ENCODE measurements at places on chromosomes 13 and 19.

DNA sequence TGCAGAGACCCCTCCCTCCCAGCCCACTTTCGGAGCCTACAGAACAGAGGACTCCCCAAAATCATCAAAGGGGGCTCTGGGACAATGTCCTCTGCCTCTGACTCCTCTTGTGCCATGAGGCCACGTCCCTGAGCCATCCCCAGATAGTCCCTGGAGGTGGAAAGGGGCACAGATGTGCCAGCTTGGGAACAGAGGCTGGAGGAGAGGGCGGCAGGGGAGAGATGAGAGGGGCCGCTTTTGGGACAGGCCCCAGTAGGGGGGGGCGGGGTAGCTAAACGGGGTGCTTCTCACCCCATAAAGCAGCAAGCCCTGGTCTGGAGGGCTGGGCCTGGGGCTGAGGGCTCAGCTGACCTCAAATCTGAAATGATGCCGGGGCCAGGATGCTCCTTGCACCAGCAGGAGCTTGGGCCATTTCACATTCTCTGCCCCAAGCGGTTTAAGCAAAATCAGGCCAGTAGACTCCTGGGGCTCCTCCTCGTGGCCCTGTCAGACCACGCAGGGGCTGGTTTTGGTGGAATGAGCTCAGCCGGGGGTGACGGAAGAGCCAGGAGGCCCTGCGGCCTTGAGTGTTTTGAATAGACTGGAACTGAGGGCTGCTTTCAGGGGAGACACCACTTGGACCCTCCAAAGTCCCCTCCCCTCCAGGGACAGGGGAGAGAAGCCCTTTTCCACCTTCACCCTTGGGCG, 27.1 kb downstream of the ONECUT3 start:
- no peak for DNase-seq

GRCh38 chr19:11921852-11922495, 2.9 kb upstream of the ZNF700 start:
- DNase-seq: no peak

DNA sequence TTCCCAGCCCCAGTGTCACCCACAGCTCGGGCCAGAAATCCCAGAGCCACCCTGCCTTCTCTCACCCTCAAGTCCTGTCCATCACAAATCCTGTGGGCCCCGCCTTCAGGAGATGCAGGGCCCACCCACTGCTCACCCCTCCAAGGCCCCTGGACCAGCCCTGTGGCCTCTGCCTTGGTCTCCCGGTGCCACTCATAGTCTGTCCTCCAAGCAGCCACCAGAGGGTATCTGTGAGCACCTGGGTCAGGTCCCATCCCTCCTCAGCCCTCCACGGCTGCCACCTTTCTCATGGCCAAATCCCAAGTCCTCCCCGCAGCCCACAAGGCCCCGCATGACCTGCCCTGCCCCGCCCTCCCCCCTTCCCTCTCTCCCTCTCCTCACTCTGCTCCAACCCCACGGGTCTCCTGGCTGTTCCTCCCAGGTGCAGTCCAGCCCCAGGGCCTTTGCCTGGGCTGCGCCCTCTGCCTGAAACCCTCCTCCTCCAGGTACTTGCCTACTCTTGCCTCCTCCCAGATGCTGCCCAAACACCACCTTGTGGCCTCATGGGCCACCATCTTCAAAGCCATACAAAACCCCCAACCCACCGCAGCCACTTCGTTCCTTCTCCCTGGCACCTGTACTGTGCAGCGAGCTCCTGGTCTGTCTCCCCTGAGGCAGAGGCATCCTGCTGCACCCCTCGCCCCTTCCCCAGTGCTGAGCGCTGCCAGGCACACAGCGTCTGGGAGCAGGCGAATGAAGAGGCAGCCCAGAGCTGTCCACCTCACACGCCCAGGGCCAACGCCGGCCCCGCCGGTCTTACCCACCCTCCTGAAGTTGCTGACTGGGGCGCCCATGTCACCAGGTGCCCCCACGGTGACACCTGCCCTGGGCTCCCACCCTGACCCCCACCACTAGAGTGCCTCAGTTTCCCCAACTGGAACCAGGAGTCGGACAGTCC, 13.2 kb upstream of the UQCR11 start:
- DNase-seq: peak; percentile 47

- DNase-seq: no peak
Measured at GRCh38 chr13:88676016-88676415, 1004.8 kb downstream of the SLITRK5 start.

DNA sequence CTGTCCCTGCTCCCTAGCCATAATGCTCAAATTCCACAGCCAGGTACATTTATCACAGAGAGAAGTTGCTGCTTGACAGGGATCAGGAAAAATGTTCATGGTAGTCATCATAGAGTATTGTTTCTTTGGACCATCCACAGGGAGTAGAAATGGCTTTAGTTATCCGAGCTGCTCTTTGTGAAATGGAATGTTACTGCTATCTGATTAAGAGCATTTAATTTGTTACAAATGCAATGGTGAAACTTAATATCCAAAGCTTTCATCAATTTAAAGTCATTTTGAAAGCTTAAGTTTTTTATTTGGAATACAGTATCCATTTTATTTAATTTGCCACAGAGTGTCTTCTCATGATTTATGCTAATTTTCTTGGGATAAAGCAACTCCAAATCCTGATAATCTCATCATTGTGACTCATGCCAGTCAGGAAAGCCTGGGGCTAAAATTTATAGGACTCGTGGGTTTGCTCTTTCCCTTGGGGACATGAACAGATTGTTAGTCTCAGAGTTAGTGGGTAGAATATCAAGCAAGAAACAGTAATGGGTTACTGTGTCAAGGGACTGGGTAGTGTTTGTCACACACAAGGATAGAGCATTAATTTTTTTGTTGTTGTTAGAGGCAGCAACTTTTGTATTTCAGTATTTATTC, 59.8 kb downstream of the SCEL start:
- DNase-seq: no peak

- no peak for DNase-seq
Measured at GRCh38 chr19:47319923-47320871, 10.5 kb downstream of the C5AR1 start.

- DNase-seq: no peak
Measured at GRCh38 chr19:58361900-58362271, 665 bp downstream of the ZNF497 start.

DNA sequence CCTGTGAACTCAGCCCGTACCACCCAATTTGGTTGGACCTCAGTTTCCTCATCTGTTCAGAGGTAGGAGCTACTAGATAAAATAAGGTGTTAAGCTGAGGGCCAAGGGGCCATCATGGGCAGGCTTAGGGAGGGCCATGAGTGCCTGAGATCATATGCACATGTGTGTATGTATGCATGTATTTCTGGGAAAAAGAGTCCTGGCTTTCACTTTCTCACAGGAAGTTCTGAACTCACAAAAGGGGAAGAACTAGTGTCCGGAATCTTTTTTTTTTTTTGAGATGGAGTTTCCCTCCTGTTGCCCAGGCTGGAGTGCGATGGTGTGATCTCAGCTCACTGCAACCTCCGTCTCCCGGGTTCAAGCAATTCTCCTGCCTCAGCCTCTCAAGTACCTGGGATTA, 18.9 kb downstream of the TGFB1 start:
- no peak for DNase-seq

- DNase-seq: no peak
Measured at GRCh38 chr19:57071444-57071843, 48.3 kb upstream of the USP29 start.

DNA sequence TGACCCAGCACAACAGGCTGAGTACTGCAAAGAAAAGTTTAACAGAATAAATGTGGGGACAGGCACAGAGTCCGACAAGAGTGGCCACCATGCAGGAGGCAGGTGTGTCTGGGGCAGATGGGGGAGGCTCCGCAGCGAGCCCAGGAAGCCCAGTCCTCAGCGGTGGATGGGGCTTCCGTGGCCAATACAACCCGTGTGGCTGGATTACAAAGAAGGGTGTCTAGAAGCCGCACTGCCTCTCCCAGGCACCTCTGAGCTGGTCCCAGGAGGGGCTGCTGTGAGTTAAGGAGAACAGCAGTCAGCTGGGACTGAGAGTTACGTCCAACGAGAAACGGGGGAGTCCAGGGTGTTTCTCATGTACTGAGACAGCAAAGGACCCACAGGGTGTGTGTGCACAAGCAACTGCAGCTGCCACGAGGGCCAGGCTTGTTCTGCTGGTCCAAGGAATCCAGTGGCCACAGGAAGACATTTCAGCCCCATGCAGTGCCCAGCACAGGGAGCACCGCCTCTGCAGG, 70.2 kb downstream of the SPACA7 start:
- no peak for DNase-seq

GRCh38 chr13:112182846-112183531, 116.0 kb downstream of the SOX1 start:
- peak; percentile 49 for DNase-seq

DNA sequence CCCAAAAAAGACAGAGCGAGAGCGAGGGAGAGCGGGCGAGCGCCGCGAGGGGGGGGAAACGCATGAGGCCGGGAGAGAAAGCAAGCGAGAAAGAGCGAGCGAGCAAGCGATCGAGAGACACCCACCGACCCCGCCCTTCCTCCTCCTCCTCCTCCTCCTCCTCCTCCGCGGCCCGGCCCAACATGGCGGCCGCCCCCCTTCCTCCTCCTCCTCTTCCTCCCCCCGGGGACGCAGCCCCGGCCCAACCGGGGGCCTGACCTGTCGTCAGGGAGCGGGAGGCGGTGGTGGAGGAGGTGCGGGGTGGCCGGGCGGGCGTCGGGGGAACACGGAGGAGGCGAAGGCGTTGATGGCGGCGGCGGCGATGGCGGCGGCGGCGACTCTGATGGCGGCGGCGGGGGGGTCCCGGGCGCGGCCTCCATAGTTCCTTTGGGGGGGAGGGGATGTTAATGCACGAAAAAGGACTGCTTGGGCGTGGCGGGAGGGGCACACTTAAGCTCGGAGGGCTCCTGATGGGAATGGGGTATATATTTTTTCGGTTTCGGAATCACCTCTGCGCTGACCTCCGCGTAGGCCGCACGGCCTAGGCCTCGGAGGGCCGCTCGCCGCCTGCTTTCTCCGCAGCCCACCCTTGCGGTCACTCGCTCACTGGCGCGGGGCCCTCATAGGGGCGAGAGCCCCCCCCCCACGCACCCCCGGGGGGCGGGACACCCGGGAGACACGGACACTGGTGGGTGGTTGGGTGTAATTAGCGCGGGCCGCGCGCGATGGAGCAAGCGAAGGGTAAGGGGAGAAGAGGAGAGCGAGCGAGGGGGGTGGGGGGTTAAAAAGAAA, 1.2 kb downstream of the ZC3H4 start:
- DNase-seq: peak; percentile 94
